Kidney (tissue), 22 donors: ENCODE measurements at places on chromosomes 7 and 10.
A peak's percentile ranks its signal among the peaks of the same experiment; 100 is the strongest.

DNA sequence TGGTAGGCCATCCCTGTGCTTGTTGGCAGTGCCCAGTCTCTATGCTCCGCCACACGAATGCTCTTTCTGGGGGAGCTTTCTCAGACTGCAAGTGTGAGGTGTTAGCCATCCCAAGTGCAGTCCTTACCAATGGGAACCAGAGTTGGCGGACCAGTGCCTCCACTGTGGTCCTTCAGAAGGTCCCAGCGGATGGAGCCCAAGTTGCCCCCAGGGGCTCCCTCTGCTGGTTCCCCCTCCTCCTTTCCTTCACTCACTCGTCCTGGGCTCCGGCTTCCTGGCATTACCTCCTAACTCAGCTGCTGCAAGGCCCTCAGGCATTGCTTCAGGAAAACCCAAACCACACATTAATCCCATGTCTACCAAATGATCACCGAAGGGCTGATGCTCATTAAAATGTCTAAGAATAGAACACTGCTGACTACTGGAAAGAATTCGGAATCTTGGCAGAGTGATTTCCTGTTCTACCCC lies 139.8 kb downstream of the CUBN start:
- DNase-seq = no peak
- H3K27ac ChIP-seq = no peak overlapping the region
- H3K4me1 ChIP-seq = peaks cover 12% of the 10 kb centered on the region
- H3K36me3 ChIP-seq = peaks cover 3% of the 10 kb centered on the region
- H3K4me3 ChIP-seq = no peak overlapping the region
- no peaks in the 10 kb centered on the region for H3K27me3 ChIP-seq

- H3K4me1 ChIP-seq = no peaks in the 10 kb centered on the region
- H3K36me3 ChIP-seq = no peaks in the 10 kb centered on the region
- H3K27ac ChIP-seq = peak overlapping the region; percentile 71
- no peak for DNase-seq
- no peaks in the 10 kb centered on the region for H3K27me3 ChIP-seq
- peak overlapping the region; percentile 94 for H3K4me3 ChIP-seq
Observed at GRCh38 chr7:38178695-38179344, 775 bp downstream of the STARD3NL start.

- H3K4me3 ChIP-seq = no peak overlapping the region
- DNase-seq = no peak
- peaks cover 8% of the 10 kb centered on the region for H3K4me1 ChIP-seq
- H3K36me3 ChIP-seq = no peaks in the 10 kb centered on the region
Observed at GRCh38 chr10:24453404-24453830, 244.5 kb downstream of the KIAA1217 start.

DNA sequence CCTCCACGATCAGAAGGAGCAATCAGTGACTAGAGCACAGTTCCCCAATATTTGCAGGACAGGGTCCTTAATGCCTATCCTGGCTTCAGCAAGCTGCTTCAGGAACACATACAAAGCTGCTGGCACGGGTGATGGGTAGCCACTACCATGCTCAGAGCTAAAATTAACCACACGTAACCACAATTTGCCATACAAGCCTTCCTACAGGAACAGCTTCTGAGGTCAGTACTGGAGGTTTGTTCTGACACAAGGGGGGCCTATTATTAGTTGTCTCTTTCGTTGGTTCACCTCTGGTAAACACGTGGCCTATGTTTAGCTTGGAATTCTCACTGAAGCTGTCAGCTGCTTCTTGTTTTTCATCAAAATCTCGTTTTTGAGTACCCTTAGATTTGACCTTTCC lies 41.1 kb downstream of the ZNF248 start:
- no peak overlapping the region for H3K27ac ChIP-seq
- no peak overlapping the region for H3K4me3 ChIP-seq
- H3K36me3 ChIP-seq = no peaks in the 10 kb centered on the region
- H3K27me3 ChIP-seq = no peaks in the 10 kb centered on the region
- no peaks in the 10 kb centered on the region for H3K4me1 ChIP-seq
- DNase-seq = no peak

GRCh38 chr10:65196111-65196510 lies 1674.9 kb downstream of the REEP3 start:
- no peaks in the 10 kb centered on the region for H3K36me3 ChIP-seq
- H3K27me3 ChIP-seq = no peaks in the 10 kb centered on the region
- H3K4me1 ChIP-seq = no peaks in the 10 kb centered on the region
- H3K4me3 ChIP-seq = no peak overlapping the region
- no peak overlapping the region for H3K27ac ChIP-seq

DNA sequence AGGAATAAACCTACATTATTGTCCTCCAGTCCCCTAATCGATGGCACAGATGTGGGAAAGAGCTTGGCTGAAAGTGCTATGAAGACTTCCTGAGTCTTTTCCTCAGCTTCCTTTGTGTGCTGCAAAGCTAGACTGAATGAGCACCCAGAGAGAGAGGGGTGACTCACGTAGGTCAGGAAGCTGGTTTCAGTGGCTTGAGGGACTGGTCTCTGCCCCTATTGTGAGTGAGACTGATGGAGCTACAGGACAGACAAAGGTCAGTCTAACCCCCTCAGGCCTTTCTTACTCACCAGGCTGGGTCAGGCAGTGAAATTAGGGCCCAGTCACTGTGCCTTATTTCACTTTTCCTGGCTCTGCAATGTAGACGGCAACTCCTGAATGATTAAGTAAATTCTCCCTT lies 171.1 kb upstream of the GRB10 start:
- no peaks in the 10 kb centered on the region for H3K4me1 ChIP-seq
- H3K27ac ChIP-seq = no peak overlapping the region
- H3K27me3 ChIP-seq = no peaks in the 10 kb centered on the region
- H3K4me3 ChIP-seq = no peak overlapping the region

- no peaks in the 10 kb centered on the region for H3K36me3 ChIP-seq
- no peak overlapping the region for H3K27ac ChIP-seq
- DNase-seq = no peak
- no peaks in the 10 kb centered on the region for H3K4me1 ChIP-seq
- H3K4me3 ChIP-seq = no peak overlapping the region
Observed at GRCh38 chr7:154858836-154859537, 143.9 kb downstream of the PAXIP1 start.

GRCh38 chr10:60367431-60367830 lies 22.2 kb downstream of the ANK3 start:
- DNase-seq = no peak
- no peaks in the 10 kb centered on the region for H3K36me3 ChIP-seq
- H3K27ac ChIP-seq = no peak overlapping the region
- no peaks in the 10 kb centered on the region for H3K4me1 ChIP-seq
- H3K27me3 ChIP-seq = no peaks in the 10 kb centered on the region

GRCh38 chr7:101632641-101633040 lies 3.5 kb upstream of the MYL10 start:
- DNase-seq = no peak
- H3K4me3 ChIP-seq = no peak overlapping the region
- no peaks in the 10 kb centered on the region for H3K4me1 ChIP-seq
- H3K27ac ChIP-seq = no peak overlapping the region

GRCh38 chr7:149635561-149636329 lies 137.6 kb downstream of the ZNF467 start:
- H3K36me3 ChIP-seq = no peaks in the 10 kb centered on the region
- no peak for DNase-seq
- H3K27ac ChIP-seq = no peak overlapping the region
- no peak overlapping the region for H3K4me3 ChIP-seq
- no peaks in the 10 kb centered on the region for H3K4me1 ChIP-seq

DNA sequence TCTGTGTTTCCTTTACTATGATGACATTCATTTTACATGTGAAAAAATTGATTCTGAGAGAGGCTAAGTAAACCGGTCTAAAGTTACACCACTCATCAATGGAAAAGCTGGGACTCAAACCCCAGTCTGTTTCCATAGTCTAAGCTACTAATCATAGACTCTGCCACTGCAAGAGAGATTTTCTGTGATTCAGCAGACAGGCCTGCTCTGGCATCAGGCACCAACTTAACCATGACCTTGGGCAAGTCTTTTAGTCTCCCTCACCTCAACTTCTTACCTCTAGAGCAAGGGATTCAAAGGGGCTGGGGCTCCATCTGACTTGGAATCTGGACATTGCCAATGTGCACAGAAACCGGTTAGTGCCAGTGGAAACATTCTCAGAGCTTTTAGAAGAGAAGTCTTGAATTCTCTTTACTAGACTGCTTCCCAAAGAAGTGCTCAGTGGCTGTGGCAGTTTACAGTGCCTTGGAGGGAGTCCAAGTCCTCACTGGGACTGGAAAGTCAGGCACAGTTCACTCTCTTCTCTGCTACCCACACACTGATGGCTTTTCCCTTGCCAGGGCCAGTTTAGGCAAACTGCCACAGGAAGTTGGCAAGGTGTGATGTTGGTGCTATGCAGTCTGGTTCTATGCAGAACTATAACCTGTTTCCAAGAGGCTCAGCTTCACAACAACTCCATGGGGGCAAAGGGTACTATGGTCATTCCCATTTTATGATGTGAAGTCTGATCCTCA lies 4.5 kb upstream of the BLNK start:
- H3K4me1 ChIP-seq = peaks cover 11% of the 10 kb centered on the region
- no peaks in the 10 kb centered on the region for H3K27me3 ChIP-seq
- H3K36me3 ChIP-seq = no peaks in the 10 kb centered on the region
- no peak for DNase-seq
- H3K27ac ChIP-seq = peak overlapping the region; percentile 61

- H3K4me1 ChIP-seq = no peaks in the 10 kb centered on the region
- H3K27ac ChIP-seq = no peak overlapping the region
- H3K4me3 ChIP-seq = no peak overlapping the region
- no peak for DNase-seq
Observed at GRCh38 chr7:51075681-51076580, 240.7 kb downstream of the COBL start.

GRCh38 chr10:121710207-121710606 lies 112.0 kb upstream of the FGFR2 start:
- H3K4me3 ChIP-seq = no peak overlapping the region
- DNase-seq = no peak
- H3K4me1 ChIP-seq = no peaks in the 10 kb centered on the region
- no peak overlapping the region for H3K27ac ChIP-seq

DNA sequence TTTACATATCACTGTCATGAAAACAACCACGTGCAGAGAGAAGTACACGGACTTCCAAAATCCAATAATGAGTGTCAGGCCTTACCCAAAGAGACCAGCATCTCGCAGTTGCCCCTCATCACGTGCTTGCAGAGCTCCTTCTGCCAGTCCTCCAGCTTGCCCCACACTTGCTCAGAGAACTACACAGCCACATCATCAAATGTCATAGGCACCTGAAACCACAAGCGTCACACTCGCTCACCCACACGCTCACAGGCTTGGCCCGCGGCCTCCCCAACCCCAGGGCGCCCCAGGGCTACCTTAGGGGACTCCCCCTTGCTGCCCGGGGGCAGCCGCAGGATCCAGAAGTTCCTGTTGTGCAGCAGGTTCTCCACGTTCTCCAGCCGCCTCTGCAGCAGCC lies 123.4 kb upstream of the ZNF746 start:
- H3K36me3 ChIP-seq = peaks cover 23% of the 10 kb centered on the region
- no peaks in the 10 kb centered on the region for H3K27me3 ChIP-seq
- DNase-seq = no peak
- peaks cover 15% of the 10 kb centered on the region for H3K4me1 ChIP-seq
- no peak overlapping the region for H3K27ac ChIP-seq
- no peak overlapping the region for H3K4me3 ChIP-seq

DNA sequence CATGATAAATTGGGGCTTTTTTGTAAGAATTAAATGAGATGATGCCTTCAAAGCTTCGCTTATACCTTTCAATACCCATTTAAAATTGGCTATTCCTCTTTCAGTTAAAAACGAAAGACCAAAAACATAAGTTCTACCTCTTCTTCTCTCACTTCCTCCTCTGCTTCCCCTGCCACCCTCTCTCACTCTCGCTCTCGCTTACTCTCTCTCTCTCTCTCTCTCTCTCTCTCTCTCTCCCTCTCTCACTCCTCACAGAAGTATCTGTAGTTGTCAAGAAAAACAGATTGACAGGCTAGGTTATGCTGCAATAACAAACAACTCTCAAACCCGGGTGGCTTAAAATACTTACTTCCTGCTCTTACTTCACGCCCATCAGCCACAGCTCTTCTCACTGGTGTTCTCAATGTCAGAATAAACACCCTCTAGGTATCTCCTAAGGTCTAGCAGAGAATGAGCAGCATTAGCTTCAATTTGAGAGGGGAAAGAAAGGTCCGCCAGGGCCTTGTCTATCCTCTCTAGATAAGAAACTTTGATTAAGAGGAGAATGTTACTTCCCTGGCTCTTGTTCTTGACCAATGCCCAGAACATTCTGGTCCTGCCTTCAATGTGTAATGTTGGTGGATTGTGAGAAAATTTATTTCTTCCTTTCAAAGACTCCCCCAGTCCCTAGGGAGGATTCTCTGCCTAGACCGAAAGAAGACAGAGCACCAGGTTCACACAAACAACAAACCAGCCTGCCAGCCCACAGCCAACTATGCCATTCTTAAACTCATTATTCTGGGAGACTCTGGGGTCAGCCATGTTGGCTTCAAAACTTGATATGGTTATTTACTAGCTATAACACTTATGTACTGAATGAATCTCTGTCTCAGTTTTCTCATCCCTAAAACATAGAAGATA lies 1028.7 kb downstream of the XPNPEP1 start:
- no peaks in the 10 kb centered on the region for H3K4me1 ChIP-seq
- H3K36me3 ChIP-seq = no peaks in the 10 kb centered on the region
- H3K27ac ChIP-seq = no peak overlapping the region
- H3K27me3 ChIP-seq = no peaks in the 10 kb centered on the region
- no peak for DNase-seq

GRCh38 chr7:138903859-138904435 lies 77.2 kb downstream of the KIAA1549 start:
- H3K36me3 ChIP-seq = peaks cover 2% of the 10 kb centered on the region
- H3K27ac ChIP-seq = no peak overlapping the region

DNA sequence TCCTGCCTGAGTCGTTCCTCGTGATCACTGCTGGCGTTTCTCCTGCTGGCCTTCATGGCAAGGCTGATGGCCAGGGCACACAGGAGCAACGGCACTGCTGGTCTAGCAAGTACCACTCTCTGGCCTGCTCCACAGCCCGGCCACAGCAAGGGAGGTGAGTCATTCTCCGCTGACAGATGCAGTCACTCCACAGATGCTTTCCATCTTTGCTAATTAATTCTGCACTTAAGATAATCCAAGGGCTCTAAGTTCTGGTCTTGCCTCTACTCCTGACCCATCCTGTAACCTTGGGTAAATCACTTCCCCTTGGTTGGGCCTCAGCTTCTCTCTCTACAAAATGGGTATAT lies 244.4 kb downstream of the RPS24 start:
- no peaks in the 10 kb centered on the region for H3K27me3 ChIP-seq
- H3K4me1 ChIP-seq = peaks cover 2% of the 10 kb centered on the region
- H3K36me3 ChIP-seq = no peaks in the 10 kb centered on the region
